ENCODE measurements at places on chromosomes 1 and 21.

- no peak for DNase-seq
Measured at GRCh38 chr1:997993-998744, 1.7 kb downstream of the HES4 start.

DNA sequence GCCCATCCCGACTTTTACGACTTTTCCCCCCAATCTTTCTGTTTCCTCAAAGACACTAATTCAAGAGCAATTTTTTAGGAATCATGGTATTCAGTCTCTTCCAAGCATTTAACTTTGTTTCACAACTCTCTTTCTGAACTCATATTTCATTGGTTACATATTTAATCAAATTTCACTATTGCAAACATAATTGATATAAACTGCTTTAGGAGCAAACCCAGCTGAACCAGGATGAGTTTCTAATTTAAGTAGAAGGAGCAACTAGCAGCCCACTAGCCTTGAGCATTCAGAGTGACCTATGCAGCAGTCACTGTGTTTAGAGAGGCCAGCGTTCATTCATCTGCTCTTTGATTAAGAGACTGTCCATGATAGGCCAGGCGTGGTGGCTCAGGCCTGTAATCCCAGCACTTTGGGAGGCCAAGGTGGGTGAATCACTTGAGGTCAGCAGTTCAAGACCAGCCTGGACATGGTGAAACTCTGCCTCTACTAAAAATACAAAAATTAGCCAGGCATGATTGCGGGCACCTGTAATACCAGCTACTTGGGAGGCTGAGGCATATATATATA lies 1.8 kb downstream of the CELA2B start:
- DNase-seq, result no peak

- no peak for DNase-seq
Measured at GRCh38 chr1:13586001-13586400, 2.4 kb downstream of the PDPN start.

DNA sequence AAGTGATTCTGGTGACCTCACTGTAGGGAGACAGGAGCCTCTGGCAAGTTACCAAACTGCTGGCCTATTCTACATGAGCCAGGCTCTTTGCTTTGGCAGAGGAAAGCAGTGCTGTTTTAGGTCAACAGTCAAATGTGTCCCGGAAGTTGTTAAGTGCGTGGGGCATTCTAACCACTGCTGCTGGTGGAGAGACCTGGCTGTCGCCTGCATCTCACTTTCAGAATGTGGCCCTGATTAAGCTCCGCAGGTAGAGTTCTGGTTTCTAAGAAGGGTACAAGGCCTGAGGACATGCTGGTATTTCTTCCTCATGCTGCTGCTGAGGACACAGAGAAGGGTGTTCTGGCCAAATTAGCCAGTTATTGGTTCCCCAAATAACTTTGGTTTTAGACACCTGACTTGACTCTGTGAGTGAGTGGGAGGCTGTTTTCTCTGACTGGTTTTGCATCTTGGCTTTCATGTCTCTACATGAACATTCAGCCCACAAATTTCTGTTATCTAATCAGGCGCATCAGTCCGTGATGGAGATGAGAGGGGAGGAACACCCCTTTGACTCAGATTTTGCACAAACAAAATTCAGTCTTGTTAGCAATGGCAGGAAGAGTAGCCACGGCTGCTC lies 120.8 kb downstream of the LMO4 start:
- peak; percentile 38 for DNase-seq

DNA sequence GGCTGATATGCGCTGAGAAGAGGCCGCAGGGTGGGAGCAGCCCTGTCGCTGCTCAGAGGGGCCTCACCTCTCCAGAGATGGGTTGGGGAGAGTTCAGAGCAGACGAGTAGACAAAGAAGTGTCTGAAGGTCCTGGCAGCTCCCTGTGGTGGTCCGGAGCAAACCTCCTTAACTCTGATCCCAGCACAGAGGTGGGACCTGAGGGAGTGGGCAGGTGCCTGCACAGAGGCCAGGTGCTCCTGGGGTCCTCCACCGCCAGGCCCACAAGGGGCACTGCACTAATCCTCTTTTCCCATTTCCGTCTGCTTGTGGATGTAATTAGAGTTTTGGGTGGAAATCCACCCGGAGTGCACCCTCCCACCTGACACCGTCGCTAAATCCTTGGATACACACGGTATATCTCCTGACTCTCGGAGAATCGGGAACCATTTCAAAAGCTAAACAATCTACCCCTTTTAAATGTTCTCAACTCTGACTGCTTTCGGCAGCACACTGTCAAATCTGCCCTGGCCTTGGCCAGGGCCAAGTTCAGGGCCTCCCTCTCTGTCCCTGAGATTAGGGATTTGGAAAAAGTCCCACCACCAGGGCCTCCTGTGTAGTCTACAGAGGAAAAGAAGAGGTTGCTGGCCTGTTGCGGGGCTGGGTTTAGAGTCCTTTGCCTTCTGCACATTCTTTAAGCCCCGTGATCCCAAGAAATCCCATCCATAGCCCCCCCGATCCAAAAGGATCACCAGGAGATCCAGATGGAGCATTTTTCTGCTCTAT lies 22.4 kb downstream of the CASZ1 start:
- DNase-seq, result no peak

- no peak for DNase-seq
Measured at GRCh38 chr1:187840557-187840956, 1011.8 kb downstream of the PLA2G4A start.

DNA sequence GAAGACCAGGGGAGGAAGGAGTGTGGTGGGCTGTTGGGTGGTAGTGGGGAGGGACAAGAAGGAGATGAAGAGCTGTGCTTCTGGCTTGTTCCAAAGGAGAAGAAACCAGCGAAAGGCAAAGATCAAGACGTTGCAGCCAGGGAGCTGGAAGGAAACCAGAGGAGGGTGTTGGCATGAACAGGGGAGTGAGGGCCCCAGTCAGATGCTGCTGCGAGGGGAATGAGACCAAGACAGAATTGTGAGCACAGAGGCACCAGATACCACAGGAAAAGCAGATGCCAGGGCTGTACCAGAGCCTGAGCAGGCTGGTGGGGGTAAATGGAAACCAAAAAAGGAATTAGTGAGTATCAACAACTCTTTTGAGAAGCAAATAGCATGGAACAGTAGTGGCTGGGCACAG lies 6.0 kb downstream of the LAD1 start:
- DNase-seq, result no peak

DNA sequence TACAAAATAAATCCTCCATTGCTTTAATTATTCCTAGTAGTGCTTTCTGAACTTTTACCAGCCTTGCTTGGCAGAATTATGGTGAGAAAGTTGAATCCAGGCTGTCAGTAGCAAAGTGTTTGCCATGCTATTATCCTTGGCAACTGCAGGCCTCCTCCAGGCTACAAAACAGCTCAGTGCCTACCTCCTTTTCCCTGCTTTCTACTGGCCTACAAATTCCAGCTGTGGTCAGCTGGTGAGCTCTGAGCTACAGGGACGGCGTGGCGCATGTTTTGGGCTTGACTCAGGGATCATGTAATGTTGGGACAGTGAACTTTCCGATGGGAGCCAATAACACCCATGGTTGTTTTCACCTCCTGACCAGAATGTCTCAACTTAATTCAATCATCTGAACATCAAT lies 456.1 kb upstream of the ADAMTS5 start:
- no peak for DNase-seq

DNA sequence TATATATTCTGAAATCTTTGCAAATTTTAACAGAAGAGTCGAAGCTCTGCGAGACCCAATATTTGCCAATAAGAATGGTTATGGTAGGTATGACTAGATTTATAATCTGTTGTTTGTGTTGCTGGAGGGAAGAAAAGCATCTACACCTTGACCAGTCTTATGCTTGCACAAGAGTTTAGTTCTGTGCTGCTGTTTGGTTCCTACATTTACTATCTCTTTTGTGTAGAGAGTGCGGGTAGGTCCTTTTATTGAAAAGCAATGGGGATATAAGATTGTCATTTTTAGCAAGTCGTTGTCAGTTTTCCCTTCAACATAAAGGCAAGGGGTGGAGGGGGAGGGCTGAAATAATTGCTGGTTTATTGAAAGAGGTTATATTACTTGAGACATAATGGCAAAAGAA lies 396 bp downstream of the ELAVL4 start:
- DNase-seq, result no peak

DNA sequence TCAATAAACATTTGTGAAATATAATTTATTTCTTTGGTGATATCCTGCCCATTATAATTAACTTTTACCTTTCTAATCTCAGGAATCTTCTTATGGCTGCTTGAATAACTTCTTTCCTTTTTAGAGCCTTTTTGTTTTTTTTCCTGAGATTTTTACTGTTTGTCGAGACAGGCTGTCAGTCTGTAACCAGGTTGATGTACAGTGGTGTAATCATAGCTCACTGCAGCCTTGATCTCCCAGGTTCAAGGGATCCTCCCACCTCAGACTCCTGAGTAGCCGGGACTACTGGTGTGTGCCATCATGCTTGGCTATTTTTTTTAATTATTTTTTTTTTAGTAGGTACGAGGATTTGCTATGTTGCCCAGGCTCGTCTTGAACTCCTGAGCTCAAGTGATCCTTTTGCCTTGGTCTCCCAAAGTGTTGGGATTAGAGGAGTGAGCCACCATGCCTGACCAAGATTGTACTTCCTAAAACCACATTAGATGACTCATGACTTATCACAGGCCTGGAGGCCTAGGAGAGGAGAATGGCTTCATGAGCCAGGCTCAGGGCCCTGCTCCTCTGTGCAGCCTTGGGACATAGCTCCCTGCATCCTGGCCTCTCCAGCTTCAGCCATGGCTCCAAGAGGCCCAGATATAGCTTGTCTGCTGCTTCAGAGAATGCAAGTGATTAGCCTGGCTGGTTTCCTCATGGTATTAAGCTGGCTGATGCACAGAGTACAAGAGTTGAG lies 48.6 kb downstream of the CTH start:
- DNase-seq, result no peak

GRCh38 chr1:234093741-234094140 lies 189.3 kb downstream of the SLC35F3 start:
- DNase-seq, result no peak

DNA sequence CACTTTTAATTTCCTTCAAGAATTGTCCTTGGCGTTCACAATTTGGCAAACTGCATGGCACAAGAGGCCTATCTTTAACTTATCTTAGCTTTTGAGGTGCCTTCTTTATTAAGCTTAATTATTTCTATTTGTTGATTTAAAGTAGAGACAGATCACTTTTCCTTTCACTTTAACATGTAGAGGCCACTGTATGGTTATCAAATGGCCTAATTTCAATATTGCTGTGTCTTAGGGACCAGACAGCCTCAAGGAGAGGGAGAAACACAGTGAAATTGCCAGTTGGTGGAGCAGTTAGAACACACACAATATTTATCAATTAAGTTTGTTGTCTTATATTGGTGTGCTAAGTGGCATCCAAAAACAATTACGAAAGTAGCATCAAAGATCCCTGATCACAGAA lies 1013.9 kb downstream of the KCNT2 start:
- no peak for DNase-seq

DNA sequence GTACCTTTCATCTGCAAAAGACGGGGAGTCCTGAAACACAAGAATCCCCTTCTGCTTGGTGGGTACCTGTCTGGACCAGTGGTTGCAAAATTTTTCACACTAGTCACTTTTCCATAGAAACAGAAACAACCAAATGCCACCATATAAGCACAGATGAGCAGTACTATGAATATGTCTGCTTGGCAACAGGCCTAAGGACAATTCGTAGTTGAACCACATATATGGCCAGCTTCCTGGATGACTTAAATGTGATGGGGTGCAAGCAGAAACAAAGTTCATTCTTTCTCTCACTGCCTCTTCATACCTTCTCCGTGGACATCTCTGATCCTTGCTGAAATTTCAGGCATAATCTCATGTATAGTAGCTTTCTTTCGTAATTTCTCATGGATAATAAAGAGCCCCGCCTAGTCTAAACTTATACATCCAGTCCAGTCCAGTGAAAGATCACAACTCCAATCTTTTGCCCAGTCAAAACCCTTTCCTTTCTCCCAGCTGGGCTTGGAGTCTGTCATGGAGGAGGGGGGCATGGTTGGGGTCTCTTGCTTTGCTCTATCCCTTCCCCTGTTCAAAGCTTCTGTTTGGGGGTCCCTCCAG lies 7.0 kb downstream of the FCAMR start:
- DNase-seq, result no peak

DNA sequence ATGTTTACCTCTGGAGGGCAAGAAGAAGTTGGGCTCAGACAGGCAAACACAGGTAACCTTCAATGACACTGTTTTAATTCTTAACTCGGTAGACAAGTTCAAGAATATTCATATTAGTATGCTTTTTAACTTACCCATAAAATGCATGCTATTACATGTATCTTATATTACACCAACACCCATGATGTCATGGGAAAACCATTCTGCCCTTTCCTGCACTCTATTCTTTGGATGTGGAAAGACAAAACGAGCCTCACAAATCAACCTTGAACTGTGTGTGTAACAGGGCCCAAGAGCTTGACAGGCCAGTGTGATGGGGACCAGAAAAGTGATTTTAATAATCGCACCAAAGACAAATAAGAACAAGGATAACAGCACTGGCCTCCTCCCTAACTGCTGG lies 22.6 kb upstream of the RAP1GAP start:
- DNase-seq, result no peak

- no peak for DNase-seq
Measured at GRCh38 chr1:203534526-203534925, 40.6 kb downstream of the OPTC start.

DNA sequence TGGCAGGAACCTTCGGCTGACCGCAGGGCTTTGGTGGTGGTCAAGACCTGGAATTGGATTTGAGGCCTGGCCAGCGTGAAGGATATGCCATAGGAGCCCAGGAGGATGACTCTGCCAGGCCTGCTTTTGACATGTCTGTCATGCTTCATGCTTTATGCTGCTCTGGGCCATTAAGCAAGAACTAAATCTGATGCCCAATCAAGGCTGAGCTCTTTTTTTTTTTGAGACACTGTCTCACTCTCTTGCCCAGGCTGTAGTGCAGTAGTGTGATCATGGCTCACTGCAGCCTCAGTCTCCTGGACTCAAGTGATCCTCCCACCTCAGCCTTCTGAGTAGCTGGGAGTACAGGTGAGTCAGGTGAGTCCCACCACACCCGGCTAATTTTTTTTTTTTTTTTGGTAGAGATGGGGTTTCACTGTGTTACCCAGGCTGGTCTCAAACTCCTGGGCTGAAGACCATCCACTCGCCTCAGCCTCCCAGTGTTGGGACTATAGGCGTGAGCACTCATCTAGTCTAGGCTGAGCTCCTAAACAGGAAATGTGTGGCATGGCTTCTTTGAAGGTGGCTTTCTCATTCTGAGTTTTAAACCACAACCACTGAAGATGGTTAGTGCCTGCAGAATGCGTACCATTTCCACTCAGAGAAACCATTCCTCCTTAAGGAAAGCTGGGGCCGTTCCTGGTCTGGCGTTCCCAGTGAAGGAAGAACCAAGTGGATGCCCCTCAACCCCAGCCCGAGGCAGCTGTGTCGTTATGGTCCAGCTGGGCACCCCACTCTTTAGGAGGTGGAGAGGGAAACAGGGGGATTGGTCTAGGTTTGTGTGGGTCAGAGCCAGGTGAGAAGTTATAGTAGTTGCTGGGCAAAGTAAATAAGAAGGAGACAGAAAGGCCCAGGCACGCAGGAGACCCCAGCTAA lies 34.2 kb upstream of the ATP5PO start:
- peak; percentile 54 for DNase-seq

DNA sequence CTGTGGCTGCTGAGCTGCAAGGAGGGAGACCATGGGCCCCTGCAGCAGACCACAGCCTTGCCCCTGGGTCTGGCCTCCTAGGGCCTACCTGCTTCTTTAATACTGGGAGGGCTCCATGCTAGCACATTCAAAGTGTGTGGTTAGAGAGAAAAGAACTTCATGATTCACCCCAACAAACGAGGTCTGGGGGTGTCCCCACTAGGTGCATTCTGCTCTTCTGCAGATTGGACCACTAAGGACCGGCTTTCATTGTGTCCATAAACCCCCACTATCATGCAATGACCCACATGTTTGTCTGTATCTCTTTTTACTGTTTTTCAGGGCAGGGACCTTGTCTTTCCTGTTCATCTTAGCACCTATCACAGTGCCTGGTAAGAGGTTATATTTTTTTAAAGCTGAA lies 185.4 kb downstream of the OMA1 start:
- DNase-seq, result no peak
